ENCODE measurements at places on chromosomes 3 and 15.

DNA sequence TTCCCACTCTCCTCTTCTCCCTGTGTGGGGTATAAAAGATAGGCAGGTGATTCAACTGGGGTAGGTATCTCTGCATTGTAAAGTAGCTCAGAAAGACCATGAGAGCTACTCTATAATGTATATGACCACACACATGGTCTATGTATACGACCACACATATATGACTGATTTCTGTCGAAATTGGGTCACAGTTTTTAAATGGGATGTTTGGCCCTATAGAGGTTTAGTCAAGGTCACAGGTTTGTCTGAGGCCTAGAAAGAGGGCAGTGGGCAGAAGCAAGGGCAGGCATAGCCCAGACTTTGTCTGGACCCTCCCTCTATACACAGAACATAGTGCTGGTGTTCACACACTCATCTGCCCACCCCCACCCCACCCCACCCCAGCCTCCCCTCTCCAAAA is 4.4 kb downstream of the LAMP3 start:
- DNase-seq: no peak

DNA sequence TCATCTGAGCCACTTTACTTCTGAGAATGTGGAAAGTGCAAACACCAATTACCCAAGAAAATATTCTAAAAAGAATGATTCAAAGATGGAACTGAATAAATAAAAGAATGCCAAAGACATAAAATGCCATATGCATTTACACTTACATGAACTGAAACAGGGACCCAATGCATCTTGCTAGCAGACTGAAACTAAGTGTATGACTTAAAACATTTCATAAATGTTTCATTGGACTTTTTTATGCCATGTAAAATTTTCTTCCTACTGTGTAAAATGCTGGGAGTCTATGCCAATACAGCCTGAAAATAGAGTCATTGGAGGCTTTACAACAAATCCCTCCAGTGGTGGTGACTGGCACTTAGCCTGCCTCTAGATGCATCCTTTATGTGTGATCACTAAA is 735.1 kb upstream of the CCDC54 start:
- no peak for DNase-seq

GRCh38 chr3:184596886-184597575 is 35.4 kb downstream of the EPHB3 start:
- no peak for DNase-seq

- DNase-seq: no peak
Observed at GRCh38 chr3:117814975-117815374, 1105.4 kb downstream of the TUSC7 start.

DNA sequence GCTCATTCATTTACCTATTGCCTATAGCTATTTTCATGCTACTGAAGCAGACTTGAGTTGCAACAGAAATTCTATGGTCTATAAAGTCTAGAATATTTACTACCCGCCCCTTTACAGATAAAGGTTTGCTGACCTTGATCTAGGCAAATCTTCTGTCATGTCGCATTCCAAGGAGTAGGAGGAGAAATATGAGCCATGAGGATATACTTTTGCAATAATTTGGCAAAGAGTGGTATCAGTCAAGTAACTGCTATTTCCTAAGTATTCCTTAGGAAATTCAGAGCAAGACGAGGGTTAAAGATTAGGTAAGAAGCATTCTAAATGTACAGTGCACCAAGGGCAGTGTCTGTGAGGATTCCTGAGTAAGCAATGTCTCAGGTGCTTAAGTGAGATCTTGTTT is 121.0 kb upstream of the NUDT16 start:
- DNase-seq: no peak

GRCh38 chr15:47374222-47374621 is 343.1 kb upstream of the SEMA6D start:
- no peak for DNase-seq

GRCh38 chr15:82103468-82103867 is 57.6 kb upstream of the MEX3B start:
- no peak for DNase-seq

DNA sequence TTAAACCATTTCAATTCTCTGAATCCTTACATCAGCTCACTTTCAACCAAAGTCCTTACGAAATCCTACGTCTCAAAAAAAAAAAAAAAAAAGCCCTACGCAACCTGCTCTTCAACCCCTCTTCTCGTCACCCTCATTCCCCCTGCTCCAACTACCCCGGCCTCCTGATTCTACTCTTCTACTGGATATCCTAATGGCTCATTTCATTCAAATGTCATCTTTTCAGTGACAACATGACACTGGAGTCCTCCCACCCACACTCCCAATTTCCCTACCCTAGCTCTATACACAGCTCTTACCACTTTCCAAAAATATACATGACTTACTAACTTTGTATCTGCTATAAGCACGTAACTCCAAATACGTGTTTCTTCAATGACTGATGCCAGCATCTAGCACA is 11.5 kb downstream of the UBP1 start:
- DNase-seq: no peak

GRCh38 chr3:13224967-13225366 is 151.7 kb upstream of the IQSEC1 start:
- no peak for DNase-seq

DNA sequence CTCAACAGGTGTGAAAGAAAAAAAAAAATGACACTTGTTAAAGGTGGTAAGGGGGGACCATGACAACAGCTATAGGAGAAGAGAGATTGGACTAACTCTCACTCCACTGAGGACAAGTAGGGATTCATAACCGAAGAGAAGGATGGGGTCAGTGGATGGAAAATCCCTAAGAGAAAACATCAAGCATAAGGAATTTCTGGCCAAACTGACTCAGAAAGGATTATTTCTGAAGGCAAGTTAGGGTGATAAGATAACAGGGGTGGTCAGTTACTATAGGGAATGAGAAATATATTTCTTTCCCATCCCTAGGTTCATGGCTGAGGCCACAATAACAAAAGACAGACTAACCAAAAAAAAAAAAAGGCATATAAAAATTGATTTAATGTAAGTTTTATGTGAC is 9.5 kb upstream of the RARB start:
- DNase-seq: no peak

GRCh38 chr3:78974181-78974790 is 793.5 kb downstream of the ROBO1 start:
- no peak for DNase-seq

- DNase-seq: no peak
Observed at GRCh38 chr3:168341956-168342936, 246.5 kb upstream of the GOLIM4 start.

DNA sequence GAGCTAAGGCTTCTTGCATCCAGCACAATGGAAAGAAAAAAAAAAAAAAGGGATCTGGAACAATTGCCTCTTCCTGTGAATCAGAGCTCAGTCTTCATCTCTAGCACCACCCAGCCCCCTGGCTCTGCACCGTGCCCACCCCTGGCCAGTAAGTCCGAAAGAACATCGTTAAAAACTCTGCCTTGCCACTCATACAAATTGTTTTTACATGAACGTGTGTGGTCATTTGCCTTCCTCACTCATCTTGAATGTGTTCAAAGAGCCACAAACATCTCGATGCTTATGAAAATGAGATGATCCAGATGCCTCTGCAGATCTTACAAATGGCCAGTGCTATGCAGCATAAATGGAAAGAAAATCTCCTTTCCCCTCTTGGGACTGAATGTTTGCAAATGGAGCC is 400.0 kb upstream of the PPP2R3A start:
- DNase-seq: no peak

DNA sequence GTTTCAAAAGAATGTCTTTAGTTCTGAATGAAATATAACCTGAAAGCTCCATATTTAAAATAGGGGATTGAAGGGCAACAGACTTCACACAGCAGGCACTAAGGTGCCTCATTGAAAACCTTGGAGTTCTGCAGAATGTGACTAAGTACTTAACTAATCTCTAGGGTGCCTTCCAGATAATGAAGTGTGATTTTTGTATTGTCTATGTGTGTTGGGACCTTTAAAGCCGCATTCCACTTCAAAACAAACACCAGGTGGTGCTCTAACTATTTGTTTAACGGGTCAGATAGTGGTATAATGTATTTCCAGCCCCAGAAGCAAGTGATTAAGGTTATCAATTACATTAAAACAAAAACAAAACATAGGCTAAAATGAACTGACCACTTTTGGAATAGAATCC is 28.0 kb downstream of the TFG start:
- no peak for DNase-seq

GRCh38 chr15:27183201-27183600 is 212.2 kb downstream of the GABRG3 start:
- no peak for DNase-seq

GRCh38 chr3:135240426-135240825 is 445.4 kb downstream of the EPHB1 start:
- DNase-seq: no peak

GRCh38 chr3:149198611-149199010 is 23.0 kb downstream of the CP start:
- DNase-seq: no peak

DNA sequence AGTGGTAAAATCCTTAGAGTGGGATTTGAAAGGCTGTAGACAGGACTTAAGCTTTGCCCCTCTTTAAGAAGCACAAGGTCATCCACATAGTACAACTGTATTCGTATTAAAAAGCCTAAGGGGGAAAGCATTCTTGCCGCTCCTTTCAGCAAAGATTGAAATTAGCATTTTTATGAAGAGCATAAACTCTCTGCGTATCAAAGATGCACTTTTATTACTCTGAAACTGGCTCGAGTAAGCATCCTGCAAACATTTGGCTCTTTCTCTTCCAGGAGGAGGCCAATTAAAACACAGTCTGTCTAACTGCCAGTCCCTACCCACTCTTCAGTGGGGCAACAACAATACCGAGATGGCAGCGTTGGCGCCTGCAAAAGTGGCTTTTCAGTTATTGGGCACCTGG is 192.5 kb upstream of the TPRG1 start:
- DNase-seq: no peak

DNA sequence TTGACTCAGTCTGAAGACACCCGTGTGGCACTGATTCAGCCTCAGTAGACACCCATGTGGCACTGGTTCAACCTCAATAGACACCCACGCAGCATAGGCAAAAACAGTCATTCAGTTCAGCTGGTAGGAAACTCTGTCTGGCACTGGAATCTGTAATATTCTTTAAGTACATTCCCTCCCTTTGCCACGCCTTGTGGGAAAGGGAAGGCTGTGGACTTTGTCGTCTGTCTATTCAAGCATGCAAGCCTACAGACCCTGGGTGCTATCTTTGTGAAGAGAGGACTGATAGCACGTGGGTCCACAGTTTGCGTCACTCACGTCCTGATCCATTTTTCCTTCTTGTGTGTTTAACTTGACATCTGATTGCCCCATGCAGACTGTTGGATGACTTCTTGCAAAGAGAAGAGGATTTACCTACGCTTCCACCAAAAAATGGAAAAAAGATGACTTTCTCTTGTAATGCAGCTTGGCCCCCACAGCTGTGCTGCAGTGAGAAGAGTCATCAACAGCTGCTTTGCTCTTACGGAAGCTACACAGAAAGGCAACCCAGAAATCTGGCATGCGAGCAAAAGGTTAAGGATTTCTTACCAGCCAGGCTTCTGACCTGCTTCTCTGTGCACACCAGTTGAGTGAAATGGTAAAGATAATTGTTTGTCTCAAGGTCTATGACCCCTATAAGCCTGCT is 278.1 kb downstream of the ULK4 start:
- DNase-seq: no peak

DNA sequence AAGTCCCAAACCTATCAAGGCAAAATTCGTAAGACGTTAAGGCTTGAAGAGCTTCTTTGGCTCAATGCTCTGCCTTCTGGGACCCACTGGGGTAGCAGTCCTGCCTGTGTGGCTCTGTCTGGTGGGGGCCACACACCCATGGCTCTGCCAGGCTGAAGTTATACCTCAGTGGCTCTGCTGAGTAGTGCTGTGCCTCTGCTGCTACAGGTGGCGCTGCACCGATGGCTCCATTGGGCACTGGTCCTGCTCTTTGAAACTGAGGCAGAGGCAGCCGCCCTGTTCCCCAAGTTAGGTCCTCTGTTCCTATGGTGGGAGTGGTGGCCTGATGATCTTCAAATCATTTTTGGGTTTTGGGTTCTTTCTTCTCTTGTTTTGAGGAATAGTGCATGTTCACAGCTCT is 68.0 kb upstream of the AP4E1 start:
- no peak for DNase-seq

DNA sequence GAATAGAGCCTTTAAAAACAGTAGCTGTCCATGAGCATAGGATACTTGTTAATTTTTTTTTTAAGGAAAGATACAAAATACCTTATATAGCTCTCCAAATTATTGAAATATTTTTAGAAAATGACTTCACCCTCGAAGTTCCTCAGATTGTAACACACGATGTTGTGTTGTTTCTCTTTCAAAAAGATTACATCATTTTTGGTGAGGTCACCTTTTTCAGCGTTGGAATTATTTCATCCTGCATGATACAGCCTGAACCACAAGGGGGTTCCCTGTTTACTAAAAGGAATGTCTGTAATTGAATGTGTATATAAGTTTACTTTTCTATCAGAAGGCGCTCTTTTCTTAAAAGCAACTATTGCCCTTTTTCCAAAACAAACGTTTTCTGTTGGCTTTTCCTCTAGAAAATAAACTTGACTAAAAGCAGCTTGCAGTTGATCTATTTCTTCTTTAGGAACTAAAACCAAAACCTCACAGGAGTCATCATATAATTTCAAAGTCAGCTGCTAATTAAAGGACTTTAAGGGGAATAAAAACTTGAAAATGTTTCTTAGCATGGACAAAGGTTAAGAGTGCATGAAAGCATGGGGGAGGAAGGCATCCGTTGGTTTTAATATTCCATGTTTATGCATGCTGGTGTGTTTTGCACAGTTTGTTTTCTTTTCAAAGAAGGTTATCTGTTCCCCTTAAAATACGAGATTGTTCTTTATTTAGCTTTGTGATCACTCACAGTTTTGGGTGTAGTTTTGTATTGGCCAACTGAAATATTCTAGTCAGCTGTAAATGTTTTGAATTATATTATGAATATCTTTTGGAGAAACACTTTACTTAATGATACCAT is 29.4 kb downstream of the LYSMD4 start:
- no peak for DNase-seq

- no peak for DNase-seq
Observed at GRCh38 chr15:76840830-76841460, 64.2 kb downstream of the SCAPER start.

DNA sequence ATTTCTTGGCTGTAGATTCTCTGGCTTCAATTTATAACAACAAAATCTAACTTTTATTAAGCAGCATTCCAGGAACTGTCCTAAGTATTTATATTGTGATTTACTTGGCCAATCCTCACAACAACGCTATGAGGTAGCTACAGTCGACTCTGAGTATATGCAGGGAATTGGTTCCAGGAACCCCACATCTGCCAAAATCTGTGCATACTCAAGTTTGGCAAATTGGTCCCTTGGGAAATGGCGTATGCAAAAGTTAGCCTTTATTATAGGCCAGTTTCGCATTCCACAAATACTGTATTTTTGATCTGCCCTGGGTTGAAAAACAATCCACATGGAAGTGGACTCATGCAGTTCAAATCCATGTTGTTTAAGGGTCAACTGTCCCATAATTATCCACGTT is 53.9 kb downstream of the RAP2B start:
- DNase-seq: no peak

- DNase-seq: no peak
Observed at GRCh38 chr3:172062761-172063160, 23.4 kb downstream of the FNDC3B start.

All from memory B cell (primary cell).